Uterine smooth muscle cell (primary cell): ENCODE measurements at places on chromosomes 4 and X. TPM values are rescaled to one million over a fixed set of nuclear protein-coding genes. Genes with fewer than 3 reads are reported as not detected.

Gene BMP3
- under 0.01 TPM in 2 replicates for total RNA-seq

Gene CT83
- total RNA-seq: not detected in 2 replicates

Gene STATH
- not detected in 2 replicates for total RNA-seq

Gene UGT2A1
- total RNA-seq: not detected in 2 replicates

Gene MAGEH1
- total RNA-seq: 40.0 and 41.4 TPM in 2 replicates

Gene FABP2
- total RNA-seq: not detected in 2 replicates

Gene KDM6A
- total RNA-seq: 23.4 and 25.6 TPM in 2 replicates

Gene GCNA
- 1.9 and 2.9 TPM in 2 replicates for total RNA-seq

Gene AFF1
- 15.1 and 16.7 TPM in 2 replicates for total RNA-seq

Gene UBA6
- total RNA-seq: 183 and 369 TPM in 2 replicates

Gene SH3D19
- total RNA-seq: 18.4 and 19.3 TPM in 2 replicates
